ENCODE measurements at places on chromosomes 11 and 22. TPM values are rescaled to one million over a fixed set of nuclear protein-coding genes. Genes with fewer than 3 reads are reported as not detected.

LRRC10B gene
- not detected for total RNA-seq

DEUP1 gene
- total RNA-seq, result not detected

ANKK1 gene
- 0.85 TPM for total RNA-seq

PHLDB1 gene
- 10.2 TPM for total RNA-seq

MCM5 gene
- total RNA-seq, result 12.1 TPM

C22orf31 gene
- total RNA-seq, result not detected

KIRREL3 gene
- not detected for total RNA-seq

UBQLNL gene
- total RNA-seq, result not detected

RASL10A gene
- not detected for total RNA-seq

OR9I1 gene
- not detected for total RNA-seq

PIM3 gene
- total RNA-seq, result 113 TPM

EHBP1L1 gene
- total RNA-seq, result 60.1 TPM

SCGB1C1 gene
- not detected for total RNA-seq

MAJIN gene
- total RNA-seq, result not detected

SLC7A4 gene
- 2.4 TPM for total RNA-seq

TENM4 gene
- 27.2 TPM for total RNA-seq

APOL3 gene
- total RNA-seq, result 2.9 TPM

OR10D3 gene
- total RNA-seq, result not detected

STIM1 gene
- 29.8 TPM for total RNA-seq

TUG1 gene
- 19.0 TPM for total RNA-seq

CFAP300 gene
- total RNA-seq, result 8.7 TPM

SCGB1D2 gene
- not detected for total RNA-seq

MMP11 gene
- 3.4 TPM for total RNA-seq

SCUBE2 gene
- not detected for total RNA-seq

AQP11 gene
- total RNA-seq, result not detected

FOXRED1 gene
- 3.8 TPM for total RNA-seq

ART1 gene
- total RNA-seq, result not detected

GGTLC2 gene
- not detected for total RNA-seq

DEFB131B gene
- total RNA-seq, result not detected

GAS2 gene
- 0.64 TPM for total RNA-seq

ARHGAP20 gene
- total RNA-seq, result under 0.01 TPM

CHST1 gene
- under 0.01 TPM for total RNA-seq

SYT7 gene
- total RNA-seq, result 17.6 TPM

OR4A16 gene
- total RNA-seq, result not detected

CBLIF gene
- total RNA-seq, result not detected

ARHGAP42 gene
- total RNA-seq, result 3.1 TPM

C11orf52 gene
- 1.7 TPM for total RNA-seq

TUB gene
- 0.21 TPM for total RNA-seq

SNX32 gene
- total RNA-seq, result 0.43 TPM

YPEL4 gene
- total RNA-seq, result not detected

CSNK2A3 gene
- 2.2 TPM for total RNA-seq

NRXN2 gene
- total RNA-seq, result not detected

BAIAP2L2 gene
- total RNA-seq, result 0.21 TPM

RFPL3 gene
- not detected for total RNA-seq

SMC1B gene
- not detected for total RNA-seq

KRTAP5-2 gene
- total RNA-seq, result not detected

METTL15 gene
- total RNA-seq, result 16.9 TPM

TCN1 gene
- total RNA-seq, result 3.9 TPM

SLC22A24 gene
- not detected for total RNA-seq

PHRF1 gene
- 20.7 TPM for total RNA-seq

All from tracheal epithelial cell (primary cell).